Esophagus squamous epithelium (tissue), 5 donors: ENCODE measurements at places on chromosomes 7 and 10.

GRCh38 chr7:155743177-155743576 lies 69.1 kb downstream of the SHH start:
- H3K4me1 ChIP-seq = no peaks in the 10 kb centered on the region
- no peaks in the 10 kb centered on the region for H3K27me3 ChIP-seq
- no peak for DNase-seq

DNA sequence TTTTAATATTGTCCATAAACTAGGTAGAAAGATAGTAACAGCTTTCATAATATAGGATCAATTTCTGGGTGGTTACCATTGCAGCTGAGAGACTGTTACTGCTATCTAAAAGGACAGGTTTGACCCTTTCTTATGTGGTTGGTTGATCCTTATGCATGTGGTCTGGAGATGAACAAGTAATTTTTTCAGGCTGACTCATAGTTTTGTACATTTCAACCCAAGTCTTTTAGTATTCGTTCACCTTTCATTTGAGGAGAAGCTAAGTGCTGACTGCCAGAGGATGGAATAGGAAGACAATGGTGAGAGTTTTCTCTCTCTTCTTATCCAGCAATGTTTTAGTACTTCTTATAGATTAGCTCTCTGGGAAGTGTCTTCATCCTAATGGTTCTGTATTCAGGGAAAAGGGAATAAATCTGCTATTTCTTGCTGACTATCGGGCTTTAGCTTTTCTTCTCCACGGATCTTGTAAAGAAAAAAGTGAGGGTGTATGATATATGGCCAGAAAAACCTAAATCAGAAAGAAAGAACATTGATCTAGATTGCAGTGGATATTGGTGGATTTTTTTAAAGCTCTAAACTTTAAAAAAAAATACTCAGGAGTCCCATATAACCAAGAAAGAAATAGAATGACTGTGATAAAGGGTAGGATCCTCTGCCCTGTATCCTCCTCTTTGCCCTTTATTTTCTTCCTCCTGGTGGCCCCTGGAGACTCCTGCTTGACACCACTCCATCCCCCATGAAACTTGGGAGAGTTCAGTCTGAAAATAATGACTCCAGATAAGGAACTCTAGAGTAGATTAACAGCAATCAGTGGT lies 88.0 kb downstream of the CPED1 start:
- no peak for DNase-seq
- no peaks in the 10 kb centered on the region for H3K27me3 ChIP-seq
- H3K36me3 ChIP-seq = no peaks in the 10 kb centered on the region
- H3K27ac ChIP-seq = no peak overlapping the region
- peaks cover 5% of the 10 kb centered on the region for H3K4me1 ChIP-seq

DNA sequence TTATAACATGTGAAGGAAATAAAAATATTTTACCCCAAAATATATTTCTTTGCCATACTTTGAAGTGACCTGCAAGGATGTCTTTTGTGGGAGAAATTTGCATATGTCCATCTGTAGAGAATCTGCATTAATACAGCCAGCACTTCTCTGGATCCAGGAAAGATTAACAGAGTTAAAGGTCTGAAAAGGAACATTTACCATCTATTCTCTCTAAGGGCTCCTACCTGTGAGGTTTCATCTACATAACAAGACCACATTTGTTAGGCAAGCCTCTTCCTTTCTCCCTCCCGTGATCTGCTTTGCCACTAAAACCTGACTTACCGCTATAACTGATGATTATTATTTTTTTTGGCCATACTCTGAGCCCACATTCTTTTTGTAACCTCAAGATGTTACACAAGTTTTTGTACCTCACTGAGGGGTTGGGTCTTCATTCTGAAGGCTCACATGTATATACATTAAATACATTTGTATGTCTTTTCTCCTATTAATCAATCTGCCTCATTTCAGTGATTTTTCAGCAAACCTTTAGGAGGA lies 129.4 kb downstream of the AKR1D1 start:
- no peak overlapping the region for H3K4me3 ChIP-seq
- no peaks in the 10 kb centered on the region for H3K4me1 ChIP-seq
- H3K27me3 ChIP-seq = no peaks in the 10 kb centered on the region
- DNase-seq = no peak

DNA sequence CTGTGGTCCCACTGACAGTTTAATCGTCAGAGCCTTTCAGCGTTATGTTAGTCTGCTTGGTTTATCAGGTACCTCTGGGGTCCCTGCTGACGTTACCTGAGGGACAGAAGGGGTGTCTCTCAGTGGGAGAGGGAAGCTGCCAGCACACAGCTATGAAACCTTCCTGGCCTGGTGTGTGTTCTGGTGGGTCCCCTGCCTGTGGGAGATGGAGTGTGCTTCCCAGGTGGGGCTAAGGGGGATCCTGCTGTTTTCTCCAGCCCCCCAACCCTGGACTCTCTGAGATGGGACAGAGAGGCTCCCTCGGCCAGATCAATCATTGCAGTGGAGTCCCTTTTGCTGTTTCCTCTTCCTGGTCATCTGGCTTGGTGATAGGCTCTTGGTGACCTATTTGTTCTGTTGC lies 308.8 kb downstream of the TNS3 start:
- H3K4me3 ChIP-seq = no peak overlapping the region
- H3K4me1 ChIP-seq = no peaks in the 10 kb centered on the region
- no peaks in the 10 kb centered on the region for H3K27me3 ChIP-seq
- no peak overlapping the region for H3K27ac ChIP-seq
- DNase-seq = no peak

DNA sequence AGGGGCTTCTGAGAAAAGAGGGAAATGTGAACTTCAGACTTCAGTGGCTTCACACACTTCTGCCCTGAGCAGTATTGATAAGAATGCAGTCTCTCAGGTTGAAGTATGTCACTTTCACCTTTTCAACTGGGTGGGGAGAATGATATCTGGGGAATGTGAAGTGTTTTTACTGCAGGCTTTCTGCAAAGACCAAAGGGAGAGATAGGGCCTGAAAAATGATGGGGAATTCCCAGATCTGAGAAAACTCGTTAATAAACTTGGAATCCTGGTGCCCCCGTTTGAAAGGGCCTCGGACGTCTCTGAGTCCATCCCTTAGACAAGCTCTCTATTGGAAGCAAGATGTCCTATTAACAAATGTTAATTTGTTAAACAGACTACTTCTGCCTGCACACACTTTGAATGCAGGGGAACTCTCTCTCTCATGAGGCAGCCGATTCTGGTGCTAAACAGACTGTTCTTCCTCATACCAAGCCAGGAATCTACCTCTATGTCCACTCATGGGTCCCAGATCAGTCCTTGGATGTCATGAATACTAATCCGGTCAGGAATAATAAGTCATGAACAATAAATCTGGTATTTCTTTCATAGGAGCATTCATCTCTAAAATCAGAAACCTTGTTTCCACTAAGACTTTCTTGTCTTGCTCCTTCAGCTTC lies 193.6 kb downstream of the JCAD start:
- no peak overlapping the region for H3K27ac ChIP-seq
- H3K4me3 ChIP-seq = no peak overlapping the region
- no peaks in the 10 kb centered on the region for H3K27me3 ChIP-seq
- H3K36me3 ChIP-seq = no peaks in the 10 kb centered on the region
- H3K4me1 ChIP-seq = peaks cover 12% of the 10 kb centered on the region

GRCh38 chr10:100899171-100899570 lies 13.6 kb upstream of the SLF2 start:
- H3K36me3 ChIP-seq = no peaks in the 10 kb centered on the region
- H3K4me3 ChIP-seq = no peak overlapping the region
- H3K27ac ChIP-seq = no peak overlapping the region
- peaks cover 6% of the 10 kb centered on the region for H3K27me3 ChIP-seq
- DNase-seq = no peak

DNA sequence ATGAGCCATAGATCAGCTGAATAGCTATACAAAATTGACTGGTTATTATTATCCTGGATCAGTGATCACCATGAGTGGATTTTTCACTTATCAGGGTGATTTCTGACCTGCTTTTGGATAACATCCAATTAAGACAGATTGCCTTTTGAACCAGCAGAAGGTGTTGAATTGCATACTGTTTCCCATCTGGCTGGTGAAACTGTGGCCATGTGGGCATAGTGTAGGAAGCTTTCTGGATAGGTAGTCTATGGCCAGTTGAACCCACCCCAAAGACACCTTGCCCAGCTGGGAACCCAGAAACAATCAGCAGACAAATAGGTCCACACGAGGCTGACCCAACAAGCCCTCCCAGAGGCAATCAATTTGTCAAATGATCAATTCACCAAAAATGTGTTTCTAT lies 29.3 kb downstream of the DNAJC12 start:
- no peaks in the 10 kb centered on the region for H3K4me1 ChIP-seq
- DNase-seq = no peak
- no peaks in the 10 kb centered on the region for H3K36me3 ChIP-seq
- no peak overlapping the region for H3K27ac ChIP-seq

- H3K4me1 ChIP-seq = peaks cover 18% of the 10 kb centered on the region
- H3K4me3 ChIP-seq = peak overlapping the region; percentile 92
- H3K27me3 ChIP-seq = no peaks in the 10 kb centered on the region
- H3K36me3 ChIP-seq = no peaks in the 10 kb centered on the region
- DNase-seq = no peak
- H3K27ac ChIP-seq = peak overlapping the region; percentile 94
Observed at GRCh38 chr7:43583424-43584194, 701 bp downstream of the STK17A start.

DNA sequence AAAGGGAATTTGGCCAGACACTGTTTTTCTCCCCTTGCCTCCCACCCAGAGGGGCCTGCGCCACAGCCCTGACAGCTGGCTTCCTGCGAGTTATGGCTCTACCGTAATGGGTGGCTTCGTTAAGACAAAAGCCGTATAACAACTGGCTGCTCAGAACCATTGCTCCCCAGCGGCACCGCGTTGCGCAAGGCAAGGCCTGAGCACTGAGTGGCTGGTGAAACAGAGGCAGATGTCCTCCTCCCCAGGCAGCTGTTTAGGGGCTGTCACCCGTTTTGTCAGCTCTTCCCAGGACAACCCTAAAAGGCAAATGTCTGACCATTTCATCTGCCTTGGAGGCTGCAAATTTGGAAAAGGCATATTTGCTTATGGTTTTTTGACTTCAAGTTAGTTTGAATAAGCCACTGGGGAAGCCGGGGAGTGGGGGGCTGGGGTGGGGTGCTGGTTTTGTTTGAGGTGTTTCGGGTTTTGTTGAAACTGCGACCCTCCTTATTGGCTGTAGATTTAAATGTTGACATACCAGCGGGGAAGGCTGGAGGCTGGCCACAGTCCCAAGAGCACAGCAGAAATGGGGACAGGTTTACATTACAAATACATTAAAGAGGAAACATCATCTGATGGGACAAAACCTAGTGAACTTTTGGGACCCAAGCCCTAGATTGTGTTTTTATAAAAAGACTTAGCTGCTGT lies 681 bp upstream of the SPOCK2 start:
- H3K4me3 ChIP-seq = peak overlapping the region; percentile 65
- DNase-seq = no peak
- peaks cover 15% of the 10 kb centered on the region for H3K27me3 ChIP-seq
- H3K27ac ChIP-seq = peak overlapping the region; percentile 46
- H3K4me1 ChIP-seq = peaks cover 18% of the 10 kb centered on the region

GRCh38 chr7:149369497-149369896 lies 91.4 kb downstream of the ZNF777 start:
- no peaks in the 10 kb centered on the region for H3K27me3 ChIP-seq
- DNase-seq = no peak
- H3K36me3 ChIP-seq = no peaks in the 10 kb centered on the region
- H3K4me3 ChIP-seq = no peak overlapping the region
- H3K27ac ChIP-seq = no peak overlapping the region

- no peak overlapping the region for H3K27ac ChIP-seq
- no peaks in the 10 kb centered on the region for H3K36me3 ChIP-seq
- no peaks in the 10 kb centered on the region for H3K27me3 ChIP-seq
- no peak for DNase-seq
- no peak overlapping the region for H3K4me3 ChIP-seq
Observed at GRCh38 chr10:96456296-96456840, 57.4 kb downstream of the TLL2 start.

DNA sequence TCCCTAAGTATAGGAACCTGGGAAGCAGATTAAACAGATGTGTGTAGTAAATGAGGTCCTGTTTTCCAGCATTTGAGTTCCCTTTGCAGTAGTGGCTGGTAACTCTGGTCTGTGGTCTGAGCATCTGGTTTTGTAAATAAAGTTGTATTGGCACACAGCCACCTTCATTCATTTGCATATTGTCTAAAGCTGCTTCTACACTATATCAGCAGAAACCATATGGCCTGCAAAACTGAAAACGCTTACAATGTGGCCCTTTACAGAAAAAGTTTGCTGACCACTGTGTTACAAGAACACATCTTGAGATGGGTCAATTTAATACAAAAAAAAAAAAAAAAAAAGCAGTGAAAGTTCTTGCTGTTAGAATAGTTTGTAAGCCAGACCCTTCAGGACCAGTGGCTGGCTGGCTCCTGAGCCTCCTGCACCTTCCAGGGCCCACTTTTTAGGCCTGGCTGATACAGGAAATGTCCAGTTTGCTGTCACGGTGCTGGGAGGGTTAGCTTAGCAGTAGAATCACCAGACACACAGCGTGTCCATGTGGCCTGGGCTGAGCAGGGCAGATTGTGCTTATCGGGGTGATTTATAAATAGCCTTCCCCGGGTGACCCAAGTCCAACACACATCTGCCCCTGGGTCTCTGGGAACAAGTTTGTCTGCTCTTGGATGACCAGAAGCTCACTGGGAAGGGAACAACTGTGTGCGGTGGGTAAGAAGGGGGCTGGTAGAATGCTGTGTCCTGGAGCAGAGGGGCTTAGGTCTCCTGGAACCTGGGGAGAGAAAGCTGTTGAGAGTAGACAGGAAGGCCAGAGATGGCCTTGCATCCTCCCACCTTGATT lies 1.4 kb downstream of the C10orf71 start:
- no peak overlapping the region for H3K4me3 ChIP-seq
- no peak overlapping the region for H3K27ac ChIP-seq
- no peak for DNase-seq
- no peaks in the 10 kb centered on the region for H3K27me3 ChIP-seq
- H3K4me1 ChIP-seq = peaks cover 6% of the 10 kb centered on the region

DNA sequence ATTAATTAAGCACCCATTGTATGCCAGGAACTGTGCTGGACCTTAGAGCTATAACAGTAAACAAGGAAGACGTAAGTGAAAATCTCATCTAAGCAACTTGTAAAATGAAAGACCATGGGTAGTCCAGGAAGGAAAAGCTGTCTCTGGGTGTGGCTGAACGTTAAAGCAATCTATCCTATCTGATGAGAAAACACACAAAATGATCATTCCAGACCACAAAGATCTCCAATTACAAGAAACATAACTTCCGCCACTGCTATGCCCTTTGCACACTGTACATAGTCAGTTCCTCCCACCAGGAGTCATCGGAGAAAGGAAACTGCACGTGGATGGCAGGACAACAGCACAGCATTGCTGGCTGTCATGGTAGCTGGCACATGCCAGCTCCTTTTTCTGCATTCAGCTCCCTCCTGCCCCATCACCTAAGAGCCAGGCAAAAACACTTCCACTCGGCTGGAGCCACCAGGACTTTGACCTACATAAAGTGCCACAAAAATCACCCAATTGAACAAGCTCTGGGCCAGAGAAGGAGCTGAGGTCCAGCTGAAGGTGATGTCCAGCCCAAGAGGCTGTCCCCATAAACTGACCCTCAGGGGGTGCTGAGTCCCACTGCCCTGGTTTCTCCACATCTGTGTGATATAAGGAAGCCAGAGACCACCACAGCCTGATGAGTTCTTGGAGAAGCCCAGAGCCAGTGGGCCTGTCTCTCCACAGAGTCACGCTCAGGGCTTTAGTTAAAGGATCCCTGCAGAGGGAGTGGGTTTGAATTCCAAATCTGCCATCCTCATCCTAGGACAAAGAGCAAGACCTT lies 56.4 kb downstream of the STEAP1B start:
- DNase-seq = no peak
- no peak overlapping the region for H3K4me3 ChIP-seq
